ENCODE measurements at places on chromosomes 11 and 22.
A peak's percentile ranks its signal among the peaks of the same experiment; 100 is the strongest.

- no peak for DNase-seq
These were observed 201.2 kb downstream of the PGR start for GRCh38 chr11:100928426-100928825.

DNA sequence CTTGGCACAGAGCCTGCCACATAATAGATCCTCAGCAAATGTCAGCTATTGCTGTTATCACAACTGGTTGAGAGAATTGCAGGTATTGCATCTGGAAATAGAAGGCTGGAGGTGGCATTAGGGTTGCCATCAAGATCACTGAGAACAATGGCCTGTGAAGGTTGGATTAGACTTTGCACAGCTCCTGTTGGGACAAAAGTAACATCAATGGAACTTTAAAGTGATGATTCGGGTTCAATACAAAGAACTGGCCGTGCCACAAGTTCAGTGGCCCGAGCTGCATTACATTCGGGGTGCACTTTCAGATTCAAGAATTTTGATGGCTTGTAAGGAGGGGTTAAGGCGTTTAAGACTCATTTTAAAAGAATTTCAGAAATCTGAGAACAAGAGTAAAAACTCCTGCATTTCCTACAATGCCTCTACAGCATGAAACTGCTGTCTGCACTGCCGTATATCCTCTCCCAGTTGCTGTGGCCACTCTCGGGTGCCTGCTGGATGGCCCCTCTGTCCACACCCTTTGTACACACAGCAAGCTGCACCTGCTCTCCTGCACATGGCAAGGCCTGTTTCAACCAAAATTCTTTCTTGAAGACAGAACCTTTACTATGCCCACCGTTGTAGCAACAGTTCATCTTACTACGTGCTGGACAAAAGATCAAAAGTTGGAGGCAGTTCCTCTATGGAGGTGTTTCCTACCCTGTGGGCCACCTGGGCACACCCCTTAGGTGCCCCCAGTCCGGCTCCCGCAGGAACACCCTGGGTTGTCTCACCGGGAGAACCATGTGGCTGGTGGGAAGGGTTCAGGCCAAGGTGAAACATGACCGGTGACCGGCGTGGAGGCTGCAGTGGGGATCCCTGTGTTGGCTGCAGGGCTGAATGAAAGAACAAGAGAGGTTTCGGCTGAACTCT lies 17.5 kb upstream of the SHANK2 start:
- no peak for DNase-seq

DNA sequence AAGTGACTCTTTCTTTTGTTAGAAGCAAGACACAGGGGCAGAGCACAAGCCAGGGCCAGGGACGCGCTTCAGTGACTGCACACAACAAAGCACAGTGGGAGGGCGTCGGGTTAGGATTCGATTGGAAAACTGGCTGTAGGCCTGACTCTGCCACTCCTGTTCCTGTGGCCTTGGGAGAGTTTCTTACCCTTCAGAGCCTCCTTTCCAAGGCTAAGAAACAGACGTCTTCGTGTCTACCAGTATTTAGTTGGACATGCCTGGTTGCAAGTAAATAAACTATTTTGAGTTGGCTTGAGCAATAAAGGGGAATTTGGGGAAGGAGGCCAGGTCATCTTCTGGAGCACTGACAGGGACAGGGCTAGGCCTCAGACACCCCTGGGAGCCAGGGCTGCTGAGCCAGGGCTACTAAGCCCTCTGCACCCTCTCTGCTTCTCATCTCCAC lies 549.1 kb downstream of the INSC start:
- no peak for DNase-seq

DNA sequence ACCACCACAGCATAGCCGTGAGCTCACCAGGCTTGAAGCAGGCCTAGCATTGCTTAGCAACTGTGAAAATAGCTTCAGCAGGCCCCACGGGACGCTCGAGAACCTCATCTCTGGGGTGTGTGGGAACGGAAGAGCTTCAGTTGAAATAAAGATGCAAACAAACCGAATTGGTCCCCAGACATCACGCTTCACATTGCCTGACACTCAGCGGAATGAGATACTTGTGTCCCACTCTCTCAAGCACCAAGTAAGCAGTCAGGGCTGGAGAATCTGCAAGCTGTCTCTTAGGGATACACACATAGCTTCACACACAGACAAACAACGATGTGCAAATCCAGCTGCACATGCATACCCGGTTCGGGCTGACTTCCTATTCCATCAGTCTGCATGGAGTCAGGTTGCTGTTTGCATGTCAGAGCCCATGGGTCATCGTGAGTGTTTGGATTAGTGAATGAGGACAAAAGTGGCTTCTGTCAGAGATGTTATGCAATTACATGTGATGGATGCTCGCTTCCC lies 205.7 kb downstream of the SNX19 start:
- DNase-seq: no peak

- no peak for DNase-seq
These were observed 167.6 kb upstream of the SESN3 start for GRCh38 chr11:95398437-95399112.

DNA sequence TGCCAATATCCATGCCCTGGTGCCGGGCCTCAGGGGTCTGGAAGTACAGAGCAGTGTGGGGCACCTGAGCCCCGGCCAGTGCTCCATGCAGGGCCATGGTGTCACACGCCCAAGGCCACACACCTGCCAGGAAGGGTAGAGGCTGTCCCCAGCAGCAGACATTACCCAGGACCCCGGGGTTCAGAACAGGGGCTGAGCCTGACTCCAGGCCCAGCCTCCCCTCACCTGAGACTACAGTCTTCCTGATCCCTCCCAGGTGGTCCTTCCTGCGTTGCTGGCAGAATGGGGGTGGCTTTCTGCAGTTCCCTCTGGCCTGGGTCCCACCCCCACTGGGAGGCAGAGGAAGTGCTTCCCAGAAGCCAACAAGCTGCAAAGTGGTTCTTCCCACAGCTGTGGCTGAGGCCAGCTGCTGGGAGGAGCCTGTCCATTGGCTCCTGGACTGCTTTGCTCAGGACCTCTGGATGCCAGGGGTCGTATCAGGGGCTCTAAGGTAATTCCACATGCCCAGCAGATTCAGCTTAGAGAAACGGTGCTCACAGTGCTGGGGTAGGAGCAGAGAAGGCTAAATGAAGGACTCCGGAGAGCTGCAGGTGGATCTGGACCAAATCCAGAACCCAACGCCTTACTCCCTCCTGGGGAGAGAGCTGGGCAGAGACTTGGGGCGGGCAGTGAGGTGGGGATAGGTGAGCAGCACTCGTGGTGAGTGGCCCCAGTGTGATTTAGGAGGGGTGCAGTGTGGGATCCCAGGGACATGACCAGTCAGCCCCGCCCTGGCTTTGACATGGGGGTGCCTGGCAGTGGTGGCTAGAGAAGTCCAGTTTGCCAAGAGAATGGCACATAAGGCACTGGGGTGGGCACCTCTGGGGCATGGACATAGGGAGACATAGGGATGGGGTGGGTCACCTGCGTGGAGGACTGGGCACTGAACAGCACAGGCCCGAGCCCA lies 12.6 kb downstream of the TCIRG1 start:
- DNase-seq: no peak

DNA sequence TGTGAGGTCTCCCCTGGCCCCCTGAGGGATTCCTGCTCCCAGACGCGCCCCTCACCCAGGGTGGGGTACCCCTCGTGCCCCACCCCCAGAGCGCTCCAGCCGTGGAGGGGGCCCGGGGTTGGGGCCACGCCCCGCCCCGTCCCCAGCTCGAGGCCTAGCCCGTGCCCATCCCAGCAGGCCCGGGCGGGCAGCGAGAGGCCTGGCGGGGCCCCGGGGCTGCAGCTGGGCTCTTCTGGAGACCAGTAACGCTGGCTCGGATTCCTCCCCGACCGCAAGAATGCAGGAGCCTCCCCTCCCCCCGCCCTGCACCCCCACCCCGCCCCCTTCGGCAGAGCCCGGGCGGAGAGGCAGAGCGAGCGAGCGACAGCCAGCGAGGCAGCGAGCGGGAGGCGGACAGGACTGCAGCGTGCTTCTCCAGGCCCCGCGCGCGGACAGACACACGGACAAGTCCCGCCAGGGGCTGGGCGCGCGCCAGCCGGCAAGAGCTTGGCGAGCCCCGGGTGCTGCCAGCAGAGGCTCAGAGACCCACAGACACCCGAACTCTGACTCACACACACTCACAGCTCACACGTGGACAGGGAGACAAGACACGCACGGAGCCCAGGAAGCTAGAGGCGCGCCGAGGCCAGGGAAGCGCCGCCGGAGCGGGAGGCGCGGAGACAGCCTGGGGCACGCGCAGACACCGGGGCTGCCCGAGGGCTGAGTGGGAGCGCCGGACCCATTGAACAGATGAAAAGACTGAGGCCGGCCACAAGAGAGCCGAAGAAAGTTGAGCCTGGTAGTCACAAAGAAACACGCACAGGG lies 15.2 kb downstream of the BCL9L start:
- DNase-seq: peak; percentile 67

DNA sequence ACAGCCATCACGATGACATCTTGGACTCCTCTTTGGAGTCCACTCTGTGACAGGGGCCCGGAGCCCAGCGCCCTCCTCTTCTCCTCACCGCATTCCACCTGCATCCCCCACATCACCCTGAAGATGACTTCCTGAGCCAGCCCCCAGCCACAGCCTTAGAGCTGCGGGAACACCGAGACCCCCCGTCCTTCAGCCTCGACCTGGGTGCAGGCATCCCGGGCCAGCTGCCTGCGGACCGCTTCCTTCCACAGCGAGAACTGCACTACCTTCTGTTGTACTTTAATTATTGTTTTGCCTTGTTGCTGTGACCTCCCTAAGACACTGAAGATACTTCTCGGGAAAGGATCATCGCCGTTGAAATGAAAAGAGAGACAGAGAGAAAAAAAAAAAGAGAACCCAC lies 42.1 kb downstream of the DBX1 start:
- no peak for DNase-seq

DNA sequence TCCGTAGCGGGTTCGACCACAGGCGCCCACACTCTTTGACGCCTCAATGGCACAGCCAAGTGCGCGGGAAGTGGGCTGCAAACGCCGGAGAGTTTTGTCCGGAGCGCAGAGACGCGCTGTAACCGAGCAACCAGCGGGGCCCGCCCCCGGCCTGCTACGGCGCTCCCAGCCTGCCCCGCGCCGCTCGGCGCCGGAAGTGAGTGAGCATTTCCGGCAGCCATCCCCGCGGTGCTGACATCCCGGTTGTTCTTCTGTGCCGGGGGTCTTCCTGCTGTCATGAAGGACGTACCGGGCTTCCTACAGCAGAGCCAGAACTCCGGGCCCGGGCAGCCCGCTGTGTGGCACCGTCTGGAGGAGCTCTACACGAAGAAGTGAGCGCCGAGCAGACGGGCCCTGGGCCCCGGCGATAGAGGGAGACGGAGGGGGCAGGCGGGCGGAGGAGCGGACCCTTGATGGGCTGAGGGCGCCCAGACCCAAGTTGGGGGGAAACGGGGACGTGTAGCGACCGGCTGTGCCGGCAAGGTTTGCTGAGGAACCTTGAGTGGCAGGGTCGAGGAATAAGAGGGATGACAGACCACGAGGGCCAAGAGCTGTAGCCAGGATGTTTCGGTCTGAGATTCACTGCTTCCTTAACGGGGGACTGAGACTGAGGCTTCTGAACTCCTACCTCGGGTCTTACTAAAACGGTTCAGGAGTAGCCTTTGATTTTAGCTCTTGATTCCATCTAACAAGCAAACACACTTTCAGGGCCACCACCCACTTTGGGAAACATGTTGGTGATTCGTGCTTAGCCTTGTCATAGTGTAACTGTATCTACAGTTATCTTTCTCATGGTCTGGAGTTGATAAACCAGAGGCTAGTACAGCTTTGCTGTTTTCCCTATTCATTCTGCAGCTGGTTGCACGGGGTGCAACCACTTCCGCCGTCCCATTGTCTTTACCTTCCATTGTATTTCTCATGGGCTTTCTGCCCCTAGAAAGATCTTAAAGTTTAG lies at the start of gene PSMD13:
TSS of gene PSMD13 (plus strand) at position 203 of the 994 bp plus-strand sequence. CDS start at position 277, 74 bp downstream.
- DNase-seq: peak; percentile 87

DNA sequence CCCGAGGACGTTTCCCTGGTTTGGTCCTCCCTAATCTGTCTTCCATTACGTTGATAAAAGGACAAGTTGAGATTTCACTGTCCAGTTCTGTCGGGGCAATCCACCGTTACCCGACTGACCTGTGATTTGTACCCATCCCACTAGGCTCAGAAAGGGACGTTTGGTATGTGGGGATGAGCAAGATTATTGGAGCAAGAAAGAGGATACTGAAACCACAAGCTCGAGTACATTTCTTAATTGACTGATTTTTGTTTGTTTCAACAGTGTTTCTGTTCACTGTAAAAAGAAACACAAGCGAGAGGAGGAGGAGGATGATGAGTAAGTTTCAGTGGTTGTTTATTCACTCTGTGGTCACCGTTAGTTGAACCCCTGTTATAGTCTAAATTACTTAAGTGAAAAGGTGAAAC lies 969 bp downstream of the CCDC117 start:
- no peak for DNase-seq

- no peak for DNase-seq
These were observed 465.1 kb downstream of the MN1 start for GRCh38 chr22:27336151-27337090.

GRCh38 chr11:117874253-117874909 lies 2.1 kb downstream of the FXYD6 start:
- no peak for DNase-seq

DNA sequence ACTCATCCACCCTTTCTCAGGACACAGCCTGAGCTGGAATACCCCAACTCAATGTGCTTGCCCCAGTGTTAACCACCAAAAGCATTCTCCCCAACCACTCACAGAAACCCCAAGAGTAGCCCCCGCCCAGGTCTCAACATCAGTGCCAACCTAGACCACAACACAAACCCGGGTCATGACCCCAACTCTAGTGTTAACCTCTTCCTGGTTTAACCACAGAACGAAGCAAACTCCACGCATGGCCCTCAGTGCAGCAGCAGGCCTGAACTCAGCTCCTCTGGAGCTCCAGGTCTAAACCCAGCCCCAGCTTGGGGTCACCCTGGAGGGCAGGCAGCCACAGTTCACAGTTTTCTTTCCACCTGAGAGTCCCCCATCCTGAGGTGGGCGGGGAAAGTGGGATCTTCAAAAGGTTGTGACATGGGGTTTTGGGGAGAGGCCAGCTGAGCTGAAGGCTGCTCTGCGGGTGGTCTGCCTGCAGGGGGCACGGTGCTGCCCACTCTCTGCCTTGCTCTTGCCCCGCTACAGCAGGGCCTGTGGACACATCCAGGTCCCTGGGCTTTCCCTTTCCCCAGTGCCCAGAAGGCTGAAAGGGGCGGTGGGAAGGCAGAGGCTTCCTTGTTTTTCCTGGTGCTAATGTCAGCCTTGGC lies 37.9 kb downstream of the NECTIN1 start:
- DNase-seq: no peak

GRCh38 chr11:110128161-110128560 lies 35.0 kb downstream of the ZC3H12C start:
- no peak for DNase-seq

DNA sequence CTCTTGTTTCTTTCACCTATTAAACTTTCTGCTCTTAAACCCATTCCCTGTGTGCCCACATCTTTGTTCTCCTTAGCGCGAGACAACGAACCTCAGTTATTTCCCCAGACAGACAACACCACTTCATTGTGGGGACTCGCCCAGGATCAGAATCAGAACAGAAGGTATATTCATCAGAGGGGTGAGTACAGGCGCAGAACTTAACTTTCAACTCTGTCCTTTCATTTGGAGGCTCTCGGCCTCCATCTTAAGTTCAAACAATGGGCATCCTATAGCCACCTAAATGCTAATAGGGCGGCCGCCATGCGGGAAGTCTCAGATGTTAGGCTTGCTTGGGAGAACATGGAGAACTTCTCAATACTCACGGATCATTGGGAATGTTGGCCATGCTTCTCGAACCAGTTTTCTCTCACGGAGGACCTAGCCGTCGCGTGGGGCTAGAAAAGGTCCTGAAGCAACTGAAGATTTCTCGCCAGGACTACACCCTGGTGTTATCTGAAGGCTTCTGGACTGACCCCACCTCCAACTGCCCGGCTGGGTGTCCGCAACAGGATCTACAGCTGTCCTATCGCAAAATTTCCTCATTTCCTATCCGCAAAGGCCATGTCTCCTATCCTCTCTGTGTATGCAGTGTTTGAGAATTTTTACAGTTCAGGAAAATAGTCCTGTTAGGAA lies 13.4 kb upstream of the HYLS1 start:
- no peak for DNase-seq
